ENCODE measurements at places on chromosomes 13 and 19.

GRCh38 chr13:33274264-33274663 lies 11.3 kb downstream of the STARD13 start:
- no peak for DNase-seq

- DNase-seq = no peak
Measured at GRCh38 chr19:13098277-13099072, 4.2 kb downstream of the LYL1 start.

DNA sequence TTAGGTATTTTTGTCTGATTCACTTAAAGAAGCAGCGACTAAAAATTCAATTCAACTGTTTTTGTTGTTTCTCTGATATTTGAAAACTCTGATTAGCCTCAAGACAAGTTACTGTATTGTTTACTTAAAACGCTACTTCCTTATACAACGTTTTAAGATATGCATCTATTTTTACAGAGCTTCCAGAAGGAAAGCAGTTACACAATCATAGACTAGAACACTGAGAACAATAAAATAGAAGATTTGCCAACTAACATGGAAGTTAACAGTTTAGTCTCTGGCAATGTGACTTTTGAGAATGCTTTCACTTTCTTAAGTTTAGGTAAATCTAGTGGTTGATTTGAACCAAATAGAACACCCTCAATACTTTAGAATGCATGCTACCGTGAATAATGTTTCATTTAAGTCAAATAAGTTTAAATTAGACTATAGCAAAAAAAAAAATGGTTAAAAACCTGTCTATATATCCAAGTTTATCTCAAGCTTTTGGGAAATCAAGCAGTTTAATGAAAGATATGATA lies 614.8 kb downstream of the DACH1 start:
- DNase-seq = no peak

GRCh38 chr19:53812335-53812734 lies 11.8 kb downstream of the NLRP12 start:
- DNase-seq = no peak

GRCh38 chr13:61410669-61411297 lies 4.9 kb downstream of the PCDH20 start:
- DNase-seq = peak; percentile 0

- no peak for DNase-seq
Measured at GRCh38 chr19:1252821-1253513, 4.6 kb downstream of the MIDN start.

DNA sequence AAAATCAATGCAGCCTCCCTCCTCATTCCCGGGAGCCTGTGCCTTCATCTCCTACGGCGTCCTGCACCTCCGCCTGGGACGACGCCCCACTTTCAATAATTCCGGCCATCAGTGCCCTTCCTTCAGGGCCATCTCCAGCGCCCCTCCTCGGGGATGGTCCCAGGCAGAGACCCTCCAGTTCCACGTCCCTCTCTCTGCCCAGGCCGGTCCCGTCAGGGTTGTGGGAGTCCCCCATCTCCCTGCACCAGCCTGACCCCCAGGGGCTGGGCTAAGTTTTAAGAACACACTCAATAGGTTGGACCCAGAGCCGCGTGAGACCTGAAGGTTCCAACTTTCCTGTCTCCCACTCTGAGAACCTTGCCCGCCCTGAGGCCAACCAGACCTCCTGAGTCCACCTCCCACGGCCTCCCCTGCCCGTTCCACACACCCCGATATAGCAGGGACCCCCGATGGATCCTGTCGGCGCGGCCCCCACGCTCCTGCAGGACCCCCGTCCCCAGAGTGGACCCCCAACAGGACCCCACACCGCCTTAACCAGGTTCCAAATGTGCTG lies 646 bp downstream of the TMEM161A start:
- DNase-seq = no peak

DNA sequence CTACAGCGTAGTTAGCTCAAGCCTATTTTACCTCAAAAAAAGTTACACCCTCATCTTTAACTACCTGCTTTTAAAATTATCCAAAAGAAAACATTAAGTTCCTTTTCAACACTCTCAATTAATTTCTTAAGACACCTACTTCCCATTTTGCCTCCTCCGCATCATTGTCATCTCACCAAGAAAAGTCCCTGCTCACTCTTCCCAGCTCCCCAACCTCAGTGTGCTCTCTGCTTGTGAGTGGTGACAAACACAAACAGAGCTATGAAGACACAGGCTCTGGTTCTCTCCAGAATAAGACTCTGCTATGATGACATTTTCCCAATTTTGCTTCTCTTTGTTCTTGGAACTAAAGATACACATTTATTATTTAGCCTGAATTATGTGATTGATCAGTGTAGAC lies 385.1 kb upstream of the HTR2A start:
- DNase-seq = no peak

GRCh38 chr19:7595466-7596133 lies at the start of gene CAMSAP3:
Gene CAMSAP3 (plus strand): TSS chr19:7595863. CDS start chr19:7596003, 140 bp downstream.
- DNase-seq = no peak

DNA sequence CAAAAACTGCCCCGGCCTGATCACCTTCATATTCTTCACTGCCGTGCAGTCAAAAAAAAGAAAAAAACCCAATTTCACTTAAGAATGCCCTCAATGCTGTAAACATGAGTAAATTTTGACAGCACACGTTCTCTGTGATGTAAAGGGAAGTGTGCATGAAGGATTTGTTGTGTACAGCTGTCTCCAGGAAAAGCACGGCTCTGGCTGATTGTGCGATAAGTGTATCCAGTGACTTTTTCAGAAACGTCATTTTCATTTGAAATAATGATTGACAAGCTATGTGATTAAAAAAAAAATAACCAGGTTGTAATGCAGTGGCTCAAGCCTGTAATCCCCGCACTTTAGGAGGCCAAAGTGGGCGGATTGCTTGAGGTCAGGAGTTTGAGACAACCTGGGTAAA lies 39.6 kb downstream of the ANKRD10 start:
- no peak for DNase-seq

GRCh38 chr19:53879140-53880081 lies 2.6 kb upstream of the PRKCG start:
- peak; percentile 55 for DNase-seq

GRCh38 chr13:33369073-33369472 lies 83.5 kb upstream of the STARD13 start:
- DNase-seq = no peak

GRCh38 chr13:35599384-35599783 lies 122.9 kb upstream of the MAB21L1 start:
- DNase-seq = no peak

GRCh38 chr19:33888665-33889064 lies 92.0 kb downstream of the KCTD15 start:
- no peak for DNase-seq

- DNase-seq = peak; percentile 42
Measured at GRCh38 chr19:10625003-10625761, at the start of gene SLC44A2. Gene SLC44A2 (plus strand): TSS chr19:10625553. CDS start chr19:10625634, 81 bp downstream.

GRCh38 chr19:23957660-23958281 lies 43.1 kb downstream of the ZNF726 start:
- no peak for DNase-seq

DNA sequence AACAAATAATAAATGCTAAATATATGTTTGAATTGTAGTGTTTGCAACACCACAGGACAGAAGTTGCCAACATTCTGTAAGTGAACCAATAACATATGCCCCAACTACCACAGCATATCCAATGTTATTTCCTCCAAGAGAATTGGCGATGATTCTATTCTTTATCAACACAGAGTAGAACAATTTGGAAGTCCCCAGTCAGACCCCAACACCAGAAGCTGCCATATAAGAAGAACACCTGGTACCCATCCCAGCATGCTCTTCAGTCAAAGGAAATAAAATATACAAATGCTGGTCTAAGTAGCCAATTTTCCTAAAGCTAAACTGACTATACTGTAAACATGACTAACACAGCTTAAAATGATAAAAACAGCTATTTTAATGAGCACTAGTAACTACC lies 145.7 kb downstream of the KLF12 start:
- no peak for DNase-seq

GRCh38 chr19:50319156-50319555 lies 10.0 kb downstream of the KCNC3 start:
- no peak for DNase-seq

DNA sequence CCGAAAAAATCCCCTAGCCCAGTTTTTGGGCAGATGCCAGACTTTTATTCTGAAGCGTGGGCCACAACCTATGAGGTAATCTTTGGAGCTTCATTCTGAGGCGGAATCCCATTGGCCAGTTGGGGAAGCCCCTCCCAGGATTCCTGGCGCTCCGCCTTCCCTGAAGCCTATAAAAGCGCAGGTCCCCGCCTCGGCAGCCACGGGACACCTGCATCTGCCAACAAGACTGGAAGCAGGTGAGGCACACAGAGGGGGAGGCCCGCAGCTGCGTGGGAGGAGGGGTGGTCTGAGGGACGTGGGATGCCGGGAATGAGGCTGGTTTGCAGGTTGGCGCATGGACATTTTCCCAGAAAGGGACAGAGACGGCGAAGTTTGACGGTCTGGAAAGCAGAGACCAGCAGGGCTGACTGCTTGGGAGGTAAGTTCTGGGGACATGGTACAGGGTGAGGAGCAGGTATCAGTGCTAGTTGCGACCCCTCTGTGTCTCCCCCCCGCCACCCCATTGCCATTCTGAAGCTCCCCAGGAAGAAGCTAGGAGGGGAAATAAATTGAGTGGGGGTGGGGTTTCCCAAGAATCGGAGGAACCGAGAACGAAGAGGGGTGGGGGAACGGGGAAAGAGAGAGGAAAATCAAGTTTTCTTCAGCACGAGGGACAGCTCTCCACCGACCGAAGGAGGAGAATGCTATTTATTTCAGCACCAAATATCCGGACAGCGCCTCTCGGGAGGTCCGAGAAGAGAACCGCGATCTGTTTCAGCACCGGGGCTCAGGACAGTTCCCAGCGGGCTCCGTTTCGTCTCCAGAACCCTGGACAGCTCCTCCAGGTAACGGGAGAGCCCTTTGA lies 22.4 kb upstream of the FEM1A start:
- peak; percentile 83 for DNase-seq

DNA sequence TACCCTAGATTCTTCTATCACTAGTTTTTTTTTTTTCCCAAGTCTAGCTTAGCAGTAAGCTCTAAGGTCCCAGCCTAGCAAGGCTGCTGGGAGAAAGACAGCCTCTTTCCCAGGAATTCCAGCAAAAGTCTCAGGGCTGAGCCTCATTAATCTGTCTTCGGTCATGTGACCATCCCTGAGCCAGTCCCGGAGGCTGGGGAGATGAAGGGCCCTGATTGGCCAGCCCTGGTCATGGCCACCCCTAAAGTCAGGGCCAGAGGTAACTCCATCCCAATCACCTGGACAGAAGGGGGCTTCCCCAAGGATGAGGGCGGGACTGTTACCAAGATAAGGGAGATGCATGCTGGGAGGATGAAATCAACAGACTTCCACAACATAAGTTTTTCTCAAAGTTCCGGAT lies 43.3 kb downstream of the CCNE1 start:
- DNase-seq = no peak

DNA sequence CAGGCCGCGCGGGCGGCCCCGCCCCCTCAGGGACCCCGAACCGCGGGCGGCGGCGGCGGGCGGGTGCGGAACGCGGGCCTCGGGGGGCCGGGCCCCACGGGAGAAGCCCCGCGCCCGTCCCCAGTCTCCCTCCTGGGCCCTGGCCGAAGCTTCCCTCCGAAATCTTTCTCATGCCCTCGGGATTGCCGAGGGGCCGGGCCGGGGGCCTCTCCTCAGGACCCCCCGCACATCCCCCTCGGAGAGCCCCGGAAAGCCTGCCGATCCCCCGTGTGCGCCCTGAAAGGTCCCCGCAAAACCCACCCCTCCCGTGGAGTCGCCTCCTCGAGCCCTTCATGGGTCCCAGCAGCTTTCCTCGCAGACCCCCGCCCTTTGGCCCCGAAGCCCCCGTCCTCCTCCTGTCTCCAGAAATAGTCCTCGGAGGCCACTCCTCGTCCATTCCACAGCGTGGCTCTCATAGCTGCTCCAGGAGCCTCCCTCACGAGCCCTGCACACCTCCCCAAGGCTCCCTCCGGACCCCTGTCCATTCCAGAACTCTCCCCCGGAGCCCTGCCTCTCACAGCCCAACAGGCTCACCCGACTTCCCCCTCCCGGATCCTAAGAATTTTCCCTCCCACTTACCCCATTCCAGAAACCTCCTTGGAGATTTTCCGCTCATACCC lies 555 bp downstream of the SAMD4B start:
- no peak for DNase-seq

GRCh38 chr19:9362905-9363304 lies at the start of gene ZNF177:
Gene ZNF177 (plus strand): TSS chr19:9363013. CDS start chr19:9378312, 15,299 bp downstream.
- DNase-seq = no peak

- no peak for DNase-seq
Measured at GRCh38 chr19:32866061-32866460, 3.5 kb downstream of the SLC7A9 start.

GRCh38 chr19:17863520-17864182 lies 3.9 kb downstream of the RPL18A start:
- DNase-seq = no peak

GRCh38 chr13:64675255-64675892 lies 2554.8 kb downstream of the PCDH9 start:
- DNase-seq = no peak

GRCh38 chr13:21944610-21945009 lies 273.7 kb downstream of the FGF9 start:
- no peak for DNase-seq

- no peak for DNase-seq
Measured at GRCh38 chr13:66036024-66036614, 1194.0 kb downstream of the PCDH9 start.

DNA sequence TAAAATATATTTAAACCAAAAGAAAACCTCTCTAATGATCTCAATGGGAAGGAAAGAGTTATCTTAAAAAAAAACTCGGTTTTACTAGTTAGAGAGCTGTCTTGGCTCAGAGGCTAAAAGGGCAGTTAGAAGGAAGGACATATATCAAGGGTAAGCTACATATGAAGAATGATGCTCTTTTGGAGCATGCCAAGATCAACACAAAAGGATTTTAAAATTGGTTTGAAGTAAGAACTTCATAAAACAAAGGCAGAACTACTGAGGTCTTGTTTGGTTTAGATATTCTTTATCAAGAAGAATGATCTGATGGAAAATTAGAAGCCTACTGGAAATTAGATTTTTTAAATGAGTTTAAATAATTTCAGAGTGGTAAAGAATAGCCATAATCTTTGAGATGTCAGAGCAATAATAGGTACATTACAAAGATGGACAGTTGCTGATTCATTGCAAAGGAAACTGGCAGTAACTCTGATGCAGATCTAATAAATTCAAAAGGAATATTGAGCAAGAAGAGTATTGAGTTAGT lies 39.4 kb upstream of the LMO7 start:
- DNase-seq = no peak

DNA sequence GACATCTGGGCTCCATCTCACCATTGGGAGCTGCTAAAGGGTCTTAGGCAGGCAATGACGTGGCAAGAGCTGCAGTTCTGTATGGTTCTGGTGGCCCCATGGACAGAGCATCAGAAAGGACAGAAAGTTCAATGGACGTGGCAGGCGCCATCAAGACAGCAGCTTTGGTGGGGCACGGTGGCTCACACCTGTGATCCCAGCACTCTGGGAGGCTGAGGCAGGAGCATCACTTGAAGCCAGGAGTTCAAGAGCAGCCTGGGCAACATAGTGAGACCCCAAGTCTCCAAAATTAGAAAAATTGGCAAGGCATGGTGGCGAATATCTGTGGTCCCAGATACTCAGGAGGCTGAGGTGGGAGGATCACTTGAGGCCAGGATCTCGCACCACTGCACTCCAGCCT lies 9.5 kb downstream of the EVI5L start:
- DNase-seq = no peak

GRCh38 chr19:54470991-54471782 lies 1.9 kb downstream of the CDC42EP5 start:
- no peak for DNase-seq

Measured in NCI-H1048 (cell line).